ENCODE measurements at places on chromosomes 4 and X.

DNA sequence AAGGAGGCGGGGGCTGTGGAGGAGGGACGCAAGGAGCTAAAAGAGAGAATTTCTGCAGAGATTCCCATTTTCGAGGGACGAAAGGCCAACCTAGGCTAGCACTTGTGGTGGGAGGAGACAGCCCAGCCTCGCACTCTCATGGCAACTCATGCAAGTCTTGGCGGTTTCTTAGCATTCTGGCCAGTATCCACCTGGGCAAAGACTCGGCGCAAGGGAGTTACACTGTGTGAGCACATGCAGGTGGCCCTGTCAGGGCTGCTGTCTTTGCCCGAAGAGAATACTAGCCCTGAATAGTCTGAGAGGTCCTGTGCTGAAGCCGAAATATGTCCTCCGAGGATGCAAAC is 15.5 kb downstream of the MCF2 start:
- no peak for DNase-seq

GRCh38 chr4:90162566-90162965 is 35.4 kb downstream of the CCSER1 start:
- no peak for DNase-seq

DNA sequence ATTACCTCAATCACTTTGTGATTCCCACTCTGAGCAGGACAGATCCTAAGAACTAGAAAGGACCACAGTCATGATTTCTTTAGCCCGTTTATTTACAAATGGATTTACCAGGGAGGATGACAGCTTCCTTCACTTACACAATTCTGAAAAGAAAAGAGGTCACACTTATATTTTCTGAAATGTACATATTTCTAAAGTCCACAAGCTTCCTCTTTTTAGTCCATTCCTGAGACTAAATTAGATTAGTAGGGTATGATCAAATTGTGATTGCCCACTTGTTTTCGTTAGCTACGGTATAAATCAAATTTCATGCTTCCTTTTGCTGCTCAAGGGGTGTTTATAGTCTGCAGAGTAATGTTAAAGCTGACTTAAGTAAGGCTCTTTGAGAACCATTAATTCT is 7.6 kb upstream of the AMELX start:
- DNase-seq: no peak

DNA sequence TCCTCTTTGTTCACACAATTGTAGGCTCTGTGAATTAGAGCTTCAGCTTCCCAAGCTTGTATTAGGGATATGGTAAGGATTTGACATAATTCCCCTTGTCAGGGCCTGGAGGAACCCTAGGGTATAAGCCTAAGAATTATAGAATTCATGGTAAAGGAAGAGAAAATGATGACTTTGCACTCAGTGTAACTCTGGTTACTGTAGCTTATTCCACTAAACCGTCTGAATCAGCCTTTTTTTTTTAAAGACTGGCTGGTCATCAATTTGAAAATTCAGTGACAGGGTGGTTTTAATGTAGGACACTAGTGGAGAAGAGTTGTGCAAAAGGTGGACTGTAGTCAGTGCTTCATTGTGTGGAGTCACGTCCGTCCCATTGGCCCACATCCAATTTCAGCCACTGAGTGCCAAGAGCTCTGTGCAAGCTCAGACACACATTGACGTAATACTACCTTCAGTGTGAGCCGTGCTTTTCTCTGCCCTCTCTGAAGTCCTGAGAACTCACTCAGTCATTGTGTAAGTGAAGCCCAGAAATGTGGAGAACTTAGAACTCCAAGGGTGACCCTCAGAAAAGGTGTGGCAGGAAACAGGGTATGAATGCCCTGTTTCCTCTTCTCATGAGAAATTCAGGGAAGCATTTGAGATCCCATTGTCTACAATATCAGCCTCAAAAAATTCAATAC is 449.8 kb downstream of the C4orf33 start:
- no peak for DNase-seq

- no peak for DNase-seq
Observed at GRCh38 chrX:110159235-110159634, 156.3 kb downstream of the TMEM164 start.

DNA sequence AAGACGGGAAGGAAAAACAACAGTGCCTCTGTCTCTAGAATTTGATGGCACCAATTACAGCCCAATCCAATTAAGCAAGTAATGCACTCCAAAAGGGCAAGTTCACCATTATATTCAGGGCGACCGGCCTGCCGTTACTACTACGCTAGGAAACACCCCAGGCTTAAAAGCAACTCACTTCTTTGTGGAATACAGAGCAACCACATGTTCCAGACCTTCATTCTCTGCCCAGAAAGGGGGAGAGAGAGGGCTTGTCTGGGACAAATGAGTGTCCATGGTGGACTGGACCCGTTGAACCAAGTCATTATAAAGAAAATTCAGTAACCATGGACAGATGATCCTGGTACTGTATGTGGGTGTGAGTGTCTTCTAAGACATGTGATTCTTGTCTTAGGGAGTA is 1.6 kb downstream of the KDR start:
- DNase-seq: no peak

- DNase-seq: no peak
Observed at GRCh38 chrX:23062359-23062758, 62.6 kb downstream of the DDX53 start.

DNA sequence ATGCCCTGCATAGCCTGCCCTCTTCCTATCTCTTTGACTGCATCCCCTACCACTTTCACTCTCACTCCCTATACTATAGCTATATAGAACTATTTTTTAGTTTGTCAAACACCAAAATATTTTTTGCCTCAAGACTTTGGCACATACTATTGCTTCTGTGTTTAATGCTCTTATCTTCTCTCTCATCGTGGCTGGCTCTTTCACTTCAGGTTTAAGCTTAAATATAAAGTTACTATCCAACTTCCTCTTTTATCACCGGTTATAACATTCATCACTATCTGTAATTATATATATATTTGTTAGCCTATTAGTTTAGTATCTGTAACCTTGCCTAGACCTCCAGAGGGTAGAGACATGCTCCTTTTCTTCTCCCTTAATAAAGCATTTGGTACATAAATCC is 11.5 kb upstream of the HMGB2 start:
- DNase-seq: no peak

DNA sequence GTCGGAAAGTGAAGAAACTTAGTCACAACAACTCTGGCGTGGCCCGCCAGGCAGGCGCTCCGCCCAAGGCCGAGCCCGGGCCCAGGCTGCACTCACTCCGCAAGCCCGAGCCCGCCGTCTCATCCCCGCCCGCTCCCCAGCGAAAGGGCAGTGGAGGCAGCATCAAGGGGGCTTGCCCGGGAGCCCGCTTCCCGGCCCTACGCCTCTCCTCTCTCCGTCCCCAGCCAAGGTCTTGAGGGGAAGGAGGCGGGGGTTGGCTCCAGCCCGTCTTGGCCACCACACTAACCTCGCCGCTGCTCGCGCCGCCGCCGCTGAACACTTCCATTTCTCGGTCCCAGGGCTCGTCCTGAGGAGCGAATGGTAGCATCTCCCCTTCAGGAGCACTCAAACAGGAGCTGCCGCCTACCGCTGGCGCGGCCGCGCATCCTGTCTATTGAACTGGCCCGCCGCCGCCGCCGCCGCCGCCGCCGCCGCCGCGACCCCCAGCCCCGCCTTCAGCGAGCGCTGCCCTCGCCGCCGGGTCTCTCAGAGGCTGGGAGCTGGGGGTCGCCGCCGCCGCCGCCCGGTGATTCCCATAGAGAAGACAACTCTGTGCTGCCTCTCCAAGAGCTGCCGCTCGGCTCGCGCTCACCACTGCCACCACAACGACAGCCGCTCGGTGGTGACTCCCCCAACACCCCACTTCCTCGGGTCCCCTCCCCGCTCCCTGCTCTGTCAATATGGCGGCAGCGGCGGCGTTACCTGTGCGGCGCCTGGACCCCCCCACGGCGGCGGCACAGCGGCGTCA is at the start of gene RPS6KA6:
RPS6KA6 (minus strand) TSS at position 667 of the 787 bp plus-strand sequence; CDS start at position 367, 300 bp downstream.
- DNase-seq: no peak

DNA sequence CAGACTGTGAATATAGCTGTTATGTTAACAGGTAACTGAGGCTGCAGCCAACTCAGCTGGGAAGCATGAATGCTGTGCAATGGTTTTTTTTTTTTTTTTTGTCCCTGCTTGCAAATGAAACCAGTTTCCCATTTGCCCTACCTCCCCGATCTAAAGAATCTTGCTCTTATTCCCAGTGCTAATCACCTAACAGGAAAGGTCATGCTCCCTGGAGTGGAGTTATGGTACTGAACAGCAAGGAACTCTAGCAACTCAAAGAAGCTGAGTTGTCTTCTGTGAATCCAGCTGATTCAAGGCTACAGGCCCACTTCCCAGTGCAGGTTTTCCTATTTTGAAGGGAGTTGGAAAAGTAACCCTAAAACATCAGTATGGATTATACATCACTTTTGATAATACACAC is 52.1 kb downstream of the HTR2C start:
- no peak for DNase-seq

GRCh38 chrX:4638036-4638435 is 924.6 kb upstream of the PRKX start:
- DNase-seq: no peak

DNA sequence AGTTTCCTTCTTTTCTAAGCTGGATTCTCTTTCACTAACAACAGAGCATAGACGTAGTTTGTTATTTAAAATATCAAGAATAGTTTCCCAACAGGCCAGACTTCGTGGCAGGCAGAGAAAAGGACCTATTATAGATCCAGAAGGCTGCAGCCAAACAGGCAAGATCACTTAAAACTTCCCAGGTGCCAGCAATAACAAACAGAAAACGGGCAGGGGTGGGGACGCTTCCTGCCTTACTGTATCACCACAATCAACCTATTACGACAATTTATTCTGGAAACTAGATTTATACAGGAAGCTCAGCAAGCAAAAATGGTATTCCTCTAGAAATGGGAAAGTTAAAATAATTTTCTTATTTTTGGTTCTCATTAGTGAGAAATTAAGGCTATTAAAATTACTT is 22.1 kb downstream of the RWDD4 start:
- DNase-seq: no peak

GRCh38 chrX:125444659-125445058 is 125.0 kb downstream of the TEX13C start:
- DNase-seq: no peak

GRCh38 chr4:94626942-94627341 is 130.8 kb upstream of the BMPR1B start:
- no peak for DNase-seq

DNA sequence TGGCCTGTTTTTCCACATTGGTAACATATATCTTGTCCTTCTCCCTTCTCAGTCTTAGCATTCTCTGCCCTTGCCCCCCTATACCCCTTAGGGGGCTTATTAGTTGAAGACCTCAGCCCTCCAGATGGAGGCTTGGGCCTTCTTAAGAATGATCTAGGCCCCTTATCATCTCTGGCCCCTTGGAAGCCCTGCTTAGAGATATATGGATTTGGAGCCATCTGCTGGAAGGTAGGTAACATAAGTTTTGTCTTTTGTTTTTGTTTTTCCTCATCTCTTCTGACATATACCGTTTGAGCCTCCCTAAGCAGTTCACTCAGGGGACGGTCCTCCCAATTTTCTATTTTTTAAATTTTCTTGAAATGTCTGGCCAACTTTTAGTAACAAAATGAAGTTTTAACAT is 48.3 kb upstream of the NAP1L2 start:
- DNase-seq: no peak

DNA sequence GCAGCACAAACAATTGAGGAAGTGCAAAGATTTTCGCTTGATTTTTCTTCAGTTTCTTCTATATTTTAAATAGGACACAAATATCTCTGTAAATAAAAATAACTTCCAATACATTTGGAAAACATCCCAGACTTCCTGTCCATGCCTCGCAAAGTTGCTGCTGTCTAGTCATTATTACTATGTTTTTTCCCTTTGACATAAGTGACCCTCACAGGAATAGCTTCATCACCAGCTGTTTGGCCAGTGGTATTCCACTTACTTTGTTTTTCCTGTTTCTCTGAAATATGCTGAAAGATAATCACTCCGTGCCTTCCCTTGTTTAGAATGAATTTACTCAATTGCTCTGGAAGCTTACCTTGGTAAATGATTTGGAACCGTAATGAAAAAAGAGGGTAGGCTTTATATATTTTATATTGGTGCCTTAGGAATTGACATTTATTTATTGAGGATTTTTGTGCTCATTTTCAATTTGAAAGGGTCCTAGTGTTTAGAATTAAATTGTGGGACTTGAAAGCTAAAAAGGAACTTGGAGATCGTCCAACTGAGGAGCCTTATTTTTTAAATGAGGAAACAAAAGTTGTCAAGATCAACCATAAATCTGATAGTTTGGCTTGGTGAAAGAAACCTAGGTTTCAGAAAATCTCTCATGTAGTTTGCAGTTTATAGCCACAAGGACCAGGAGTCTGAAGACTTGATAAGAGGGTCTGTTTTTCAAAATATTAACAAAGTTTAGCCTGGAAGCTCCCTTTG is 65.6 kb downstream of the CDKL5 start:
- no peak for DNase-seq

GRCh38 chrX:103503853-103504207 is 15.5 kb downstream of the RAB40A start:
- DNase-seq: no peak

All from stimulated activated CD8-positive, alpha-beta memory T cell treated with anti-CD3 and anti-CD28 coated beads, Interleukin-4, amount 100 ng/mL, for 4 hours (primary cell).